ENCODE measurements at places on chromosomes 16 and 17.

DNA sequence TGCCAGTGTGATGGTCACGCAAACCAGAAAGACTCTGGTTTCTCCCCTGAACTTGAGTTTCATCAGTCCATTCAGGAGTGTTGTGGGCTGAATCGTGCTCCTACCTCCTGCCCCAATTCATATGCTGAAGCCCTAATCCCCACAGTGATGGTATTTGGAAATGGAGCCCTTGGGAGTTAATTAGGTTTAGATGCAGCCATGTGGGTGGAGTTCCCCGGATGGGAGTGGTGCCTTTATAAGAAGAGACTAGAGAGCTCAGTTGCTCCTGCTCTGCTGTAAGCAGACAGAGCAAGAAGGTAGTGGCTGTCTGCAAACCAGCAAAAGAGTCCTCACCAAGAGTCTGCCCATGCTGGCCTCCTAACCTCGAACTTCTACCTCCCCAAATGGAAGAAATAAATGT, 160.3 kb upstream of the DYNLRB2 start:
- no peak for DNase-seq

DNA sequence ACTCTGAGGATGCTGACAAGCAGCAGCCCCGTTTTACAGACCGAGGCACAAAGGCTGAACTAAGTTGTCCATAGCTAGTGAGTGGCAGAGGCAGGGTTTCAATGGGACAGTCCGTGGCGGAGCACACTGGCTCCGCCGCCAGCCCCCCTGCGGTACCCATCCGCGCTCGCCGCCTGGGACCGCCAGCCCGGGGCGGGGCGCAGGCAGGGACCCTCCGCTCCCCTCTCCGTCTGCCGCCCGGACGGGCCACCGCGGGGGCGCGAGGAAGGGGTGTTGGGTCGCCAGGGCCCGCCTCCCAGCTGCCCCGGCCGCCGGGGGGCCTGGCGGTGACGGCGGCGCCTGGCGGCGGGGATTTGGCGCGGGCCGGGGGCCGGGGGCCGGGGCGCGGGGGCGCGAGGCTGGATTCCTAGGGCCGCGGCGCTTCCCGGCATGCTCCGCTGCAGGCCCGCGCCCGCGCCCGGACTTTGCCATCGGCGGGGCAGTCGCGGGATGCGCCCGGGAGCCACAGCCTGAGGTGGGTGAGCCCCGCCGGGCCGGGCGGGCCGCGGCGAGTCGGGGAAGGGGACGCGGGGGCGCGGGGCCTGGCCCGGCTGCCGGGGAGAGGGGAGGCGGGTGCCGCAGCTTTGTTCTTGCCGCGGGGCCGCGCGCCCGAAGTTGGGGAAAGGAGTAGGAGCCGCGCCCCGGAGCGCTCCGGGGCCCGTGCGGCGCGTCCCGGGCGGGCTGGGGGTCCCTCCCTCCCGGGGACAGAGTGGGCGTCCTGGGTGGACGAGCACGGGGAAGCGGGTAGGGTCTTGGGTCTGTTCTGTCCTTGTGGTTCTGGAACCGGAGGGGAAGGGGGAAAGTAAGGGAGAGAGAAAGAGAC, at the start of gene TMEM98:
TSS of gene TMEM98 (plus strand) at position 430 of the 862 bp plus-strand sequence. CDS start 3,376 bp downstream, outside the sequence.
- DNase-seq = peak; percentile 83

- peak; percentile 89 for DNase-seq
Observed at GRCh38 chr17:81636505-81637288, at the start of the genes NPLOC4 and TSPAN10. Gene NPLOC4 (minus strand): TSS chr17:81637112. CDS start chr17:81636930, 182 bp downstream. Gene TSPAN10 (plus strand): TSS chr17:81637196. CDS start chr17:81642413, 5,217 bp downstream.

- no peak for DNase-seq
Observed at GRCh38 chr16:57469046-57469445, 6.6 kb downstream of the POLR2C start.

- DNase-seq = no peak
Observed at GRCh38 chr16:69483611-69484010, 59.2 kb downstream of the CYB5B start.

DNA sequence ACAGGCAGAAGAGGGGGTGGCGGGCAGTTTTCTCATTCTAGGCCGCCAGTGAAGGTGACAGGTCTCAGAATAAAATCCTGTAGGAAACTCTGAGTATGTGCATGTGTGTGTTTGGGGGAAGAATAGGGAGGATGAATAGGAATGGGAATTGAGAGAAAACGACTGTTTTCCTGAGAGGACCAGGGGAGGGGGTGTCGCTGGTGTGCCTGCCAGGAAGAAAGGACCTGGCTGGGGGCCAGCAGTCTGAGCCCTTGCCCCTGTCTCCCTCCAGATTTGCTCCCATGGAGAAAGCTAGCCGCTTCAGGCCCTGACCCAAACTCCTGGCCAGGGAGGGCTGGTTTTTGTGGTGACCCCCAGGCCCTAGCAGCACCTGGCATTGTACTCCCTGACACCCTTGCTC, 14.4 kb downstream of the C17orf50 start:
- DNase-seq = no peak

DNA sequence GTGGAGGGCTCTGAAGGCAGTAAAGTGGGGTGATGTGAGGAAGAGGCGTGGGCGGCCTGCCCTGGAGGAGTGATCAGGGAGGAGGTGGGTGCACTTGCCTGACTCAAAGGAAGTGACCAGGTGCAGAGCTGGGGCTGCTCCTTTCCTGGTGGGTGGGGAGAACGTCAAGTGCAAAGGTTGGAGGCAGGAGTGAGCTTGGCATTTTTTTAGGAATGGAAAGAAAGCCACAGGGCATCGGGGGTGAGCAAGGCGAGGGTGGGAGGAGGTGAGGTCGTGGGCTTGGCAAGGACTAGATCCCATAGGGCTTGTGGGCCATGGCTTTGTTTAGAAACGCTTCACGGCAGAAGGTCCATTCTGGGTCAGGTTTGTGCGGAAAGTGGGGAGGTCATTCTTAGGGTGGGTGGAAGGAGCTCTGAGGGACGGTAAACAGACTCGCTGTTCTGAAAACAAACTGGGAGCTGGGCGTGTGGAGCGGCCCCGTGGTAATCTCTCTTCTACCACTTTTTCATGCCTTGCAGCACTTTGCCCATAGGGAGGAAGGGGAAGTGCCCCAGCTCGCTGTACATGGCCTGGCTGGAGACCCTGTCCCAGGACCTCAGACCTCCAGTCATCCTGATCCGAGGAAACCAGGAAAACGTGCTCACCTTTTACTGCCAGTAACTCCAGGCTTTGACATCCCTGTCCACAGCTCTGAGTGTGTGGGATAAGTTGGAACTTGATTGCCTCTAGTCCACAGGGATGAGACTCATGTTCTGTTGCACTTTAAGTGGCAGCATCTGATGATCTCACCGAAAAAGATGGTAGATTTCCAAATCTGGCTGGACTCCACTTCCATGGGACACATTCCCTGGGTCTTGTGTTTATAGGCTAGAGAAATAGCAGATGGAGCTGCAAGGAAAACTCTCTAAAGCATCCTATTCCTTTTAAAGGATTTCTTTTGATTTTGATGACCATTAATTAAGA, 18.9 kb upstream of the HERPUD1 start:
- DNase-seq = no peak

- peak; percentile 35 for DNase-seq
Observed at GRCh38 chr17:4785311-4786105, 656 bp downstream of the VMO1 start.

GRCh38 chr17:74962622-74963394, 9.8 kb downstream of the HID1 start:
- DNase-seq = peak; percentile 81

DNA sequence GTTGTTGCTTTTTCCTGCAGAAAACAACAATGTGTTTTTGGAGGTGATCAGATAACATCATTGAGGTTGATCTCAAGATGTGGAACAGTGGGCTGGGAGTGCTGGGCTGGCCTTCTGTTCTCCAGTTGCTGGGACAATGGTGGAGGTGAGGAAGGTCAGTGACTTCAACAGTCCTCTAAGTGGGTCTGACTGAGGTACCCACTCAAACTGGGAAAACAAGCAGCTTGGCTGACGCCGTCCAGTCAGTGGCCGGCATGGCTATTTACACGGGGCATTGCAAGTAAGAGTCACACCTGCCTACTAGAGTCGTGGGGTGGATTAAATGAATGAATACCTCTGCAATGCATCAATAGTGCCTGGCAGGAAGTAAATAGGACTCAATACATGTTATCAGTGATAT, 386.7 kb upstream of the ZFHX3 start:
- no peak for DNase-seq

DNA sequence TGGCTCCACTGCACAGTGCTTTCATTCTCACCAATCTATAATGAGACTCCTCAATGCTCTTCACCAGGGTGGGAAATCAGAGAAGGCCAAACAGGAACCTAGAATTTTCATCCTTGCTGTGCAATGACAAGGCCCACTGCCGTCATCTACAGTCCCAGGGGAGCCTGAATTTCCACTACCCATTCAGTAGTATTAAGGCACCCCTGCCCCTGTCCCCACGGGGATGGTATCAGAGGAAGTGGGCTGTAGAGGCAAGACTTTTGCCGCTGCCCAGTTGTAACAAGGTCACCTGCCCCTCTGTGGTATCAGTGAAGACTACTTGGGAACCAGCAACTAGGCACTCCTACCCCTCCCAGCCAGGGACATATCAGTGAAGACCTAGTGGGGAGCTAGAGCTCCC, 104.5 kb downstream of the C16orf78 start:
- DNase-seq = no peak

DNA sequence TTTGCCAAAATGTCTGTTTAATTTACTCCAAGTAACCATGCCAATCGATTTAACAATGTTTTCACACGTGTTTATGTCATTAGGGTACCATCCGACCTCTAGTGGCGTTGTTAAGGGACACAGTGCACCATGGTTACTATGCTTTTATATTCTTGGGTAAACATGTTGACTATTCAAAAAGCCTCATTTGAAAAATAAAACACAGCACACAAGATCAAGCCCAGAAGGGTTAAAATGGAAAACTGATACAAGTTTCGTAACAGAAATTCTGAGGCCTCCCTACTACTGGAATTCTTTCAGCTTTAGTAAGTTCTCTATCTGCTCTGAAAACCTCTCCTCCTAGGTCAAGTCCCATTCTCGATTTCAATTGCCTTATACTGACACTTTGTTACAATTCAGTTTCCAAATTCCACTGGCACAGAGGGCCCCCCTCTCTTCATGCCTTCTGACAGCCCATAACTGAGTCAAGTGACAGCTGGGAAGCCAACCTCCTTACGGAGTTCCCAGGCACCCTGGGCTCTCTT, 2.1 kb downstream of the CFAP20 start:
- DNase-seq = no peak

DNA sequence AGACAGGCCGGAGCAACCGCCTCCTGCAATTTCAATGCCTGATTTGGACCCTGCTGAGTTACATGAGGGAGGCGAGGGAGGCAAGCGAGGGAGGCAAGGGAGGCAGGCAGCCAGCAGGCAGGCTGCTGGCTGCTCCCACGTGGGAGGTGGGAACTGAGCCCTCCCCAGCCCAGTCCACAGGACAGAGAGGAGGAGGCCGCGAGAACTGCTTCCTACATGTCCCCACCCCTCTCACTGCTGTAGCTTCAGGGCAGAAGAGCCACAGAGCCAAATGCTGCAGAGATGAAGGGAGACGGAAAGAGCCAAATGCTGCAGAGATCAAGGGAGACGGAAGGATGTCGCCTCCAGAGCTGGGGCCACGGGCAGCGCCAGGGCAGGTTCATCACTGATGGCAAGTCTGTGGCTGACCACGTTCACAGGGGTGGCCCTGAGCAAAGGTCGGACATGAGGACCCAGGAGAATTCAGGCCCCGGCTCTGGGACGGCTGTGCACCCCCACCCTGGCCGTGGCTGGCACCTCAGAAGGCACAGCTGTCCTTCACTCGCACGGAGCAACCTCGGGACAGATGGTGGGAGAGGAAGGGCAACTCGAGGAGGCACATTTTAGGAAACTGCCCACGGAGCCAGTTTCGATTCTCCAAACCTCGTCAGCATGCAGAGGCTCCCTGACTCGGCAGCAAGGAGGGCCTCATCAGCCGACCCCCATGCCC, 21.5 kb downstream of the RPH3AL start:
- peak; percentile 75 for DNase-seq

DNA sequence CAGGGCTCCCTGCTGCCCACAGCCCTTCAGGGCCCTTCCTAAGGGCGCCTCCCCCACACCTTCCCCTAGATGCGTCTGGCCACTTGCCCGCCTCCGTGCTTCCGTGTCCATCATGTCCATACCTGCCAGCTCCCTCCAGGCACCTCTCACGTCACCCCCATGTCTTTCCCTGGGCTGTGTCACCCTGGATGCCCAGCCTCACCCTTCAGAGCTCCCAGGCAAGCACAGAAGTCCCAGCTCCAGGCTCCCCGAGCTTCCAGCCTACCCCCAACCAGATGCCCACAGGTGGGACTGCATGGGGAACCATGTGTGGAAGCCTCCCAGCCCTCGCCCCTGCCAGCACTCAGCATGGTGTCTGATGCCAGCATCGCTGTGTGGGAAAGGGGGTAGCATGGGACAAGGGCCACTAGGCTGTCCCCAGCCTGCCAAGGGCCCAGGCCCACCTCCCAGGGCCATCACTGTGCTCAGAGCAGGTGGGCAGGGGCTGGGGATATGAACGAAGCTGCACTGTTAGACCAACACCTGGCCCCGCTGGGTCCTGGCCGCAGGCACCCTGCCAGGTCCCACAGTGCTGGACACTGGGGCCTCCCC, 1.9 kb upstream of the AXIN1 start:
- no peak for DNase-seq

DNA sequence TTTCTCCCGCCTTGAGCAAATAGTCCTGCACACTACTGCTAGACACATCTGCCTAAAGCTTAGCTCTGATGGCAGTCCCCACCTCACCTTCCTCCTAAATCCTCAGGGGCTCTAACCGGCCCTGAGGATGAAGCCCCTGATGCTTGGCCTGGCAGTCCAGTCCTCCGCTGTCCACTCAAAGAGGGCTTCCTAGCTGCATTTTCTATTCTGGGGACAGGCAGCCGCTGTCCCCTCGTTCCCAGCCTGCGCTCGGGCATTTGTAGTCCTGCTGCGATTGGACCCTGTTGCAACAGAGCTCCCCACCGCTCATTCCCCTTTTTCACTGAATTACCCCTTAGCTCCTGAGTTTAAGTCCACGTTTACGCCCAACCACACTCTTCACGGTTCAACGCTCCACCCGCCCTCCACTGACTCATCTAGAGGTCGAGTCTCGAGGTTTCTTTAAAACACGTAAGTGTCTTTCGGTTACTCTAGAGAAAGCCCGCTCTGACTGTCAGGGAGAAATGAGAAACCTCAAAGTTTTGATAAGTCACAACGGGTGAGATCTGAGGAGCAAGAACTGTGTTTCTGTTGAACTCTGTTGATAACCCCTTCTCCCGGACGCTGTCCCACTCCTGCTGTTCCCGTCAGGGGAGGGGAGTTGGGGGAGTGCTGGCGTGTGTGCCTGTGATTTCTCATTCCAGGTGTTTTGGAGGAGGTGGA, 4.5 kb downstream of the CCR7 start:
- DNase-seq = no peak

GRCh38 chr17:75244133-75244866, 17.1 kb downstream of the GGA3 start:
- DNase-seq = peak; percentile 76

GRCh38 chr17:38867179-38867967, 2.5 kb upstream of the LASP1 start:
- peak; percentile 71 for DNase-seq

Data from head of caudate nucleus (tissue), 42 donors.